ENCODE measurements at places on chromosomes 6 and 20.
A peak's percentile ranks its signal among the peaks of the same experiment; 100 is the strongest.

DNA sequence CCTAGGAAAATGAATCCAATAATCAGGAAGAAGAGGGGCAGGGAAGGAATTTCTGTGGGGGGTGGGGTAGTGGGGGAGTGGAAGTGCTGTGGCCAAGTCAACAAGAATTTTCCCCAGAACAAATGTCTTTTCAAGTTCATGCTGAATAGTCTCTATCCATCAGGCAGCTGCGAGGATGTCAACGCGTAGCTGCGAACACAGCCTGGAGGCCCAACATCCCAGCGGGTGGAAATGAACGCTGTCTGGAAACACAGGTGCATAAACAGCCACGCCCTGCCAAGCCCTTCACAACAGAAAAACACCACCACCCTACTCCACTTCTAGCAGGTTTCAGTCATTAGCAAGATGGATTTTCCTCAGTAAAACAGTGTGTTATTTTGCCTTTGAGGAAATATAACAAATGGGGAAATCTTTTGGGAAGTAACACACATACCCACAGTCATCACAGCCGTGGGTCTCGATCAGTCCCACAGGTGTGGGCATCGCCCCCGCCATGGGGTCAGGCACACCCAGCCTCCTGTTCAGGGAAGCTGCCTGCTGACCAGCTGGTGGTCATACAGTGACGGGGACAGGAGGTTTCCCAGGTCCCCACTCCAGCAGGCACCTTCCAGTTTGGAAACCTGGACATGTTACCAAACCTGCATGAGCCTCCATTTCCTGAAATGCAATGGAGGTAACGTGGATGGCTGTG is 112.1 kb upstream of the THBS2 start:
- DNase-seq = no peak

DNA sequence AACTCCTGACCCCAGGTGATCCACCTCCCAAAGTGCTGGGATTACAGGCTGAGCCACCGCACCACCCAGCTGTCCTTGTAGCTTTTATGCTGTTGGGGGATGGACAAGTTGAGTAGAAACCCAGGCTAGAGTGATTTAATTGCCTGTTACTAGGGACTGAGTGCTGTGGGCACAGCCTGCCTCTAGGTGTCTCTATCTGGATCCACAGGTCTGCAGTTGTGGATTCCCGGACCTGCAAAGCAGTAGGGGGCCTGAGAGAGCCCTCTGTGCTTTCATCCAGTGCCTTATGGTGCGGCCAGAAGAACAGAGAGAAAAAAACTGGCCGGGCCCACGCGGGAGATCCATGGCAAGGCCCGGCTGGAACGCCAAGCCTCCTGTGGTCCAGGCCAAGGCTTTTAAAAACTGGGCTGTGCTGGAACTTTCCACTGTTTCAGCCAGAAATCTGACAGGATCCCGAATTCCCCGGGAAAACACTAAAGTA is 5.2 kb downstream of the SIRPA start:
- DNase-seq = no peak

DNA sequence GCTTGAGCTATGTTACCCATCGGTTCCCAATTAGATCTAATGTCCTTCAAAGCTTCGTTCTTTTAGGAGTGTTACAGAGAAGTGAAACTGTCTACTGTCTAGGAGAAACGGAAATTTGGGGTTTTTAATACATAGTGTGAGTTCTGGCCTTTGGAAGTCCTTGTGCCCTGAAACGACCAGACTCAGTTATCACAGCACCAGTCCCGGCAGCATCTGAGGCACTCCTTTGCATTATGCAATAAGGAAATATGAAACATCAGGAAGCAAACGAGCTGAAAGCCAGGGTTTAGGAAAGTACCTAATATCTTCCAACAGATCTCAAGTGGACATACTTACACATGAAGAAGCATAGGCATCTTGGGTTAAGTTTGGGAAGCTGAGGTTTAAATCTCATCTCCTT is 61.8 kb upstream of the ADGRF1 start:
- no peak for DNase-seq

GRCh38 chr6:81876971-81877370 is 124.5 kb upstream of the TENT5A start:
- DNase-seq = no peak

DNA sequence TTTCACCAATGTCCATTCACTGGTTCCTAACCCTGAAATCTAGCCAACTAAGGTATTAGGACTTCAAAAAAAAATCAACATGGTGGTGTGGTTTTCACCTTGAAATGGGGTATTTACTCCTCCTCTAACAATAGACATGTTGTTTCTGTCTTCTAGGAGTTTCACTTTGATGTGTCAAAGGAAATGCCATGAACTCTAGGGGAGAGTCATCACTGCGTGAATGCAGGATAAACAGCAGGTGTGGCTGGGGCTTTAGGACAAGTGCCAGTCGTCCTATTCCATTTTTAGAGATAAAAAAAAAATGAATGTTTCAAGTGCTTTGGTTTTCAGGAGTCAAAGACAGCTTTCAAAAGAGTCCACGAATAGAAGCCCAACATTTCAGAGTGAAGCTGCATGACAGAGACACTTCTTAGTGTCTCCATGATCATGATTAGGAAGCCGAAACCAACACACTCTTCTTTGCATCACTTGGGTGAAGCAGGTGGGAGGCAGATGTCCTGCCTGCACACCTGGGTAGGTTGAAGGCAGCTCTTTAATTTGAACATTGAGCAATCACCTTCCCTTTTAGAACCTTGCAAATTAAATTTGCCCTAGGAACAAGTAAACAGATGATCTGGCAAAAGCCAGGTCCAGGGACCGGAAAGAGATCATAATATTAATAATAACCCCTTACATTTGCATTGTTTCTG is 328.5 kb upstream of the PRDM1 start:
- DNase-seq = no peak

DNA sequence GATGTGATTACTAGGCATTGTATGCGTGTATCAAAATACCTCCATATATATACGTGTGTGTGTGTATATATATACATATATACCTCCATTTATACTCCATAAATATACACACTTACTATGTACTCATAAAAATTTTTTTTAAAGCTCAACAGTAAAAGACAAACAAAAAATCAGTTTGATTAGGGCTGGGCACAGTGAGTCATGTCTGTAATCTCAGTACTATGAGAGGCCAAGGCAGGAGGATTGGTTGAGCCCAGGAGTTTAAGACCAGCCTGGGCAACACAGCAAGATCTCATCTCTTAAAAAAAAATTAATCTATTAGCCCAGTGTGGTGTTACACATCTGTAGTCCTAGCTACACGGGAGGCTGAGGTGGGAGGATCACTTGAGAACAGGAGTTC is 24.6 kb downstream of the PDSS2 start:
- DNase-seq = no peak

DNA sequence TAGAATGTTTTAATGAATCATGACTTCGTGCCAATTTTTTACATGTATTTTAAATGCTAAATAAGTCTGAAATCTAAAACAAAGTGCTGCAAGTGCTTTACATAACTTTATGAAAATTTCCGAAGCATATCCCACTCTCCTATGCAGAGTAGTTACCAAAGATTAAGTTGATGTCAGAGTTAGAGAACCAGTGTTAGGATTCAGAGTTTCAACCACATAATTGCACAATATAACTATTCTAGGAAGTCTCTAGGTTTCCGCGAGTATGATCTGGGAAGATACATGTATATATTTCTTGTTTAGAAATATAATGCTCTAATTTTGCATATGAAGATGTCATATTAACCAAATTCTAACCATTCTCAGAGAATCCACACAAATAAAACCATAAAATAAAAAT is 74.8 kb downstream of the ASCC3 start:
- DNase-seq = no peak

DNA sequence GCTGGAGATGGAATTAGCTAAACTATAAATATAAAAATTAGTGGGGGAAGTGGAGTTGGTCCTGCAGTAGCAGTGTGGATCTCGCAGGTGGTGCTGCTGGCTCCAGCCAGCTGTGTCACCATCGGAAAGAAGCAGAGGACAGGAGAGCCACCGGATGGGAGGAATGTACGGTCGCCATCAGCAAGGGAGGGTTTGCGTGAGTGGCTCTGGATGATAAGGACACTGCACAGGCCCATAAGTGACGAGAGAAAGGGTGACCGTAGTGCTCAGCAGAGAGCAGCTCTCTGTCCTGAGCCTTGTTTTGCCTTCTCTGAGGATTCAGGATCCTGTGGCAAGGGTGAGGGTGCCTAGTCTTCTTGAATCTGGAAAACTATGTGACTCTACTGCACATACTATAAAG is 378.7 kb downstream of the ZFAND3 start:
- no peak for DNase-seq

GRCh38 chr6:6052216-6052615 is 45.5 kb upstream of the NRN1 start:
- no peak for DNase-seq

DNA sequence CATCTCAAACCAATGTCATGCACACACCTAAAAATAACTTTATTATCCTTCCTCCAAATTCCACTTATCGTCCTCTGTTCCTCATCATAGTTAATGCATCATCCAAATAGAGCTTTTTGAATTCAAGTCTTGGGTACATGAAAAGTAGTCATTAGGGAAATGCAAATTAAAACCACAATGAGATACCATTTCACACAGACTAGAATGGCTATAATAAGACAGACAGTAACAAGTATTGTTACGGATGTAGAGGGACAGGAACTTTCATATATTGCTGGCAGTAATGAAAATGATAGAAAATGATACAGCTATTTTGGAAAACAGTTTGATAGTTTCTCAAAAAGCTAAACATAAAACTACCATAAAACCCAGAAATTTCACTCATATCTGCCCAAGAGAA is 59.1 kb downstream of the FHL5 start:
- DNase-seq = no peak

GRCh38 chr6:157649311-157650260 is 173.5 kb upstream of the SNX9 start:
- no peak for DNase-seq

GRCh38 chr20:3924304-3925112 is 35.3 kb downstream of the PANK2 start:
- no peak for DNase-seq

GRCh38 chr6:170093658-170094596 is 197.0 kb downstream of the DLL1 start:
- DNase-seq = no peak

DNA sequence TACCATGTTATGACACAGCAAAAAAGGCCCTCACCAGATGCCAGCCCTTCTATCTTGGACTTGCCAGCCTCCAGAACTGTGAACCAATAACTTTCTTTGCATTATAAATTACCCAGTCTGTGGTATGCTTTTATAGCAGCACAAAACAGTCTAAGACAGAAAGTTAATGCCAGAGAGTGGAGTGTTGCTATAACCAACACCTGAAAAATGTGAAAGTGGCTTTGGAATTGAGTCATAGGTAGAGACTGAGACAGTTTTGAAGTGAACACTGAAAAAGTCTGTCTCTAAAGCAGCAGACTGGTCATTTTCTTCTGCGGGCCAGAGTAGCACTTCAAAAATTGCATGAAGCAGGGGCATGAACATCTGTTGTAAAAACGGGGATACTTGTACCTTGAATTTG is 28.0 kb upstream of the ASIP start:
- no peak for DNase-seq

GRCh38 chr6:154307696-154308425 is 48.7 kb downstream of the IPCEF1 start:
- DNase-seq = no peak

DNA sequence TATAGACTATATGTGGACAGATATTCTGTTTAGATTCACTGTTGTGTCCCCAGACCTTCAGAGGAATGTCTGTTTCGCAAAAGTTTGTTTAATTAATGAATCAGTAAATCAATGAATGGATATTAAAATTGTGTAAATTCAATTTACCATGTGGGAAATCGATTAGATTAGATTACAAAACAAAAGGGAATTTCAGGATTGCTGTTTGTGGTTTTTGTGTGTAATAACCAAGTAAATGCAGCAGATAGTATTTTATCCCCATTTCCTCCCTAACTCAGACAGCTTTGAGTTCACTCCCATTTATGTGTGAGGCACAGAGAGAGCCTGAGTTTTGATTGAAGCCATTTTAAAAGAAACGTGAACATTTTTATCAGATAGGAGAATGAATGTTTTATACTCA is 214.8 kb downstream of the ADGB start:
- DNase-seq = no peak

DNA sequence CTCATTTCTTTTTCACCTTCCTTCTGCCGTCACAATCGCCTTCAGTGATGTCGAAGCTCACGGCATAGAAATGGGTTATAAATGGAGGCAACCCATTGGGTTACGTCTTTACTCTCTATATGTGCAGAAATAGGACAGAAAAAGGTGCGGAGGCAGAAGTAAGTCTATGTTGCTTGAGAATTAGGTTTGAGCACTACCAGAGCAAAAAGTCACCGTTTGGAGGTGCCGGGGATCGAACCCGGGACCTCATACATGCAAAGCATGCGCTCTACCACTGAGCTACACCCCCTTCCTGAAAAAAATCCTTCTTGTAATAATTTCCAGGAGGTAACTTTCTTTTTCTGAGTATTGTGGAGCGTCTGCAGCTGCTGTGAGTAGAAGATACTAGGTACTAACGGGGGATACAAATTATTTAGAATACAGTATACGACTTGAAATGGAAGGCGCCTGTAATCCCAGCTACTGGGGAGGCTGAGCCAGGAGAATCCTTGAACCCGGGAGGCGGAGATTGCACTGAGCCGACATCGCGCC is 134.2 kb downstream of the TRIM27 start:
- DNase-seq = peak; percentile 42

DNA sequence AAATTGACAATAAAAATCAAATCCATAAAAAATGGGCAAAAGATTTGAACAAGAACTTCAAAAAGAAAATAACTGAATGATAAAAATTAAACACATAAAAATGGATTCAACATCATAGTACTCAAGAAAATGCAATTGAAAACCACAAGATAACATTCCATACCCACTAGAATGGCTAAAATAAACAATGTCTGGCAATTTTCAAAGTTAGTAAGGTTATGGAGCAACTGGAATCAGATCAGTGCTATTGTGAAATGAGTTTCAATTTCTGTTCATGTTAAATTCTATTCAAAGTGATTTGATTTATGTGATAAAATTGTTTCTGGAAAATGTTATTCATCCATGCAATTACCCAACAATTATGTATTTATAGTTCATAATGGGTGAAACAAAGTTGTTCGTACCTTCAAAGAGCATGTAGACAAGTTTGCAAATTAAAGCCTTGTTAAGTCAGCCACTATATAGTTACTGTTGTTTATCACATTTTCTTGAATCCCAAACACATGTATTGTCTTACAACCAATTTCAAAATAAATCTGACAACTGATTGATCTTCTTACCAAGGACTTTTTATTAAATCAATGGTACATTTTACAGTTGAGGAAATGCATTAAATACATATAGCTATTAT is 151.5 kb upstream of the CENPW start:
- DNase-seq = no peak

GRCh38 chr6:1901556-1901955 is 291.8 kb downstream of the FOXC1 start:
- DNase-seq = no peak

GRCh38 chr20:58100731-58101356 is 127.6 kb downstream of the ANKRD60 start:
- no peak for DNase-seq

Measured in keratinocyte (primary cell).